A549 treated with DMSO at 1 μM for 4 hours (cell line): ENCODE measurements at places on chromosomes 16 and 17. TPM values are rescaled to one million over a fixed set of nuclear protein-coding genes. Genes with fewer than 3 reads are reported as not detected.

RCVRN gene
- total RNA-seq, result 0.13 TPM in 1 of 5 replicates, not detected in the others

CPNE7 gene
- 41.5 to 71.1 TPM (median 57.3 TPM) in 5 replicates for total RNA-seq

CTRL gene
- 1.5 to 2.2 TPM (median 2.0 TPM) in 5 replicates for total RNA-seq

METTL23 gene
- 56.3 to 67.2 TPM (median 60.6 TPM) in 5 replicates for total RNA-seq

CUEDC1 gene
- total RNA-seq, result 45.3 to 55.1 TPM (median 53.7 TPM) in 5 replicates

CDK10 gene
- total RNA-seq, result 34.9 to 69.2 TPM (median 42.5 TPM) in 5 replicates

ACLY gene
- 286 to 343 TPM (median 313 TPM) in 5 replicates for total RNA-seq

SNX20 gene
- total RNA-seq, result not detected in 5 replicates

OR1D2 gene
- not detected in 5 replicates for total RNA-seq

HSF4 gene
- total RNA-seq, result 10.6 to 19.1 TPM (median 15.0 TPM) in 5 replicates

HBA2 gene
- 0.23 to 0.44 TPM (median 0.27 TPM) in 3 of 5 replicates, not detected in the others for total RNA-seq
